ENCODE measurements at places on chromosomes 6 and 20. TPM values are rescaled to one million over a fixed set of nuclear protein-coding genes. Genes with fewer than 3 reads are reported as not detected.

DNA sequence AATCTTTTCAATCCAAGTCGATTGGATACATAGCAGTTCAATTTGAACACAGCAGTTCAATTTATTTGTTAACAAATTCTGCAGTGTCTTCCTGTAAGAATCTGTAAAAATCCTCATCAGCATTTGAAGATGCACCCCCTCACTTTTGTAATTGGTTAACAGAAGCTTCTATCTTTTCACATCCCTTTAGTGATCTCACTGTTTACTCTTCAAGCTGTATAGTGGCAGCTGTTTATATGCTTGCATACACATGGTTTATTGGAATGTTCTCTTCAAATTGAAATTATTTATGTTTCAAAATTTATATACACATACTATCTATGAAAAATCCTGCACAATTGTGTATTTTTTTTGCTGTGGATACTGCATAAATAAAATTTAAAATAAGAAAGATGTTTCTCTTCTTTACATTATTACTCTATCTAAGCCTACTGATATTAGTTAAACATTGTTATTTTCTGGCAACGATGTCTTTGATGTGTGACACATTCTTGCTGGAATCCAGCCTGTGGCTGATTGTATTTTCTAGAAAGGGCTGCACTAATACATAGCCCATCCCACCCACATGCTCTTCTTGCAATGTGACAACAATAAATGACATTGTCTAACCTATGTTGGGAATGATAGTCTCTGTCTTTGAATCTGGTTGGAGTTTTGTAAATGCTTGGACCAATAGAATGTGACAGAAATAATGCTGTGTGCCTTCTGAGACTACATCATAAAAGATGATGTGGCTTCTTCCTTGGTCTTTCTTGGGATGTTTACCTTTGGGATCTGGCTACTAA is 573.0 kb downstream of the CD109 start:
- no peak for DNase-seq

- DNase-seq, result peak; percentile 82
Measured at GRCh38 chr6:134097114-134097707, 44.8 kb upstream of the SLC2A12 start.

DNA sequence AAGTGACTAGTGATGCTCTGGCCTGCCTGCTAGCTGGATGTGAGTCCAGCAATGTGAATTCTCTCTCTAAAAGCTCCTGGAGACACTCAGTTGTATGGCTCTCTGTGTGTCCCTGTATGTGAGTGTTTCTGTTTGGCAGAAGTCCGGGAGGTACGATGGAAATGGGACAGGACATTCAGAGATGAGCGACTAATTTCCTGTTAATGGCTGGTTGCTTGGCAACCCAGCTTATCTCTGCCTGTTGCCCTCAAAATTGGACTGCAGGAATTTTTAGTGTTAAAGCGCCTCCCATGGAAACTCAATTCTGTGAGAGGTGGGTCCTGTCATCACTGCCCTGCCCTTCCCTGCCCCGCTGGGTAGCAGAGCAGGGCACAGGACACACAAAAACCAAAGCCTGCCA is 136.8 kb upstream of the LRFN2 start:
- no peak for DNase-seq

- DNase-seq, result peak; percentile 83
Measured at GRCh38 chr6:34295721-34296120, 46.9 kb upstream of the SMIM29 start.

DNA sequence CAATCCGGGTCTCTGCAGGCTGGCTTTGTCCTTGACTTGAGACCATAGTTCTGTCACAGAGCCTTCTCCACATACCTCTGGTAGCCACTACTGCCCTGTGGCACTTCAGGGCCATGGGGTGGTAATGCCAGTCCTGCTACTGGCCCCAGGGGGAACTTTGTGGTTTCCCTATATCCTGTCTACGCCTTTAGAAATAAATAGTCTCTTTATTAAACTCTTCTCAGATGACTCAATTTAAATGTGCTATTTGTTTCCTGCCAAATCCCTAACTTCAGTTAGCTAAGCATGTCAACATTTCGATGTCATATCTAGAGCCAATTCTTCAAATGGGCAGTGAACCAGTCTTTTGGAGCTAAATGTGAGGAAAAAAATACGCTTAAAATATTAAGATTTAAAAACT is 60.1 kb downstream of the SEL1L2 start:
- peak; percentile 1 for DNase-seq

DNA sequence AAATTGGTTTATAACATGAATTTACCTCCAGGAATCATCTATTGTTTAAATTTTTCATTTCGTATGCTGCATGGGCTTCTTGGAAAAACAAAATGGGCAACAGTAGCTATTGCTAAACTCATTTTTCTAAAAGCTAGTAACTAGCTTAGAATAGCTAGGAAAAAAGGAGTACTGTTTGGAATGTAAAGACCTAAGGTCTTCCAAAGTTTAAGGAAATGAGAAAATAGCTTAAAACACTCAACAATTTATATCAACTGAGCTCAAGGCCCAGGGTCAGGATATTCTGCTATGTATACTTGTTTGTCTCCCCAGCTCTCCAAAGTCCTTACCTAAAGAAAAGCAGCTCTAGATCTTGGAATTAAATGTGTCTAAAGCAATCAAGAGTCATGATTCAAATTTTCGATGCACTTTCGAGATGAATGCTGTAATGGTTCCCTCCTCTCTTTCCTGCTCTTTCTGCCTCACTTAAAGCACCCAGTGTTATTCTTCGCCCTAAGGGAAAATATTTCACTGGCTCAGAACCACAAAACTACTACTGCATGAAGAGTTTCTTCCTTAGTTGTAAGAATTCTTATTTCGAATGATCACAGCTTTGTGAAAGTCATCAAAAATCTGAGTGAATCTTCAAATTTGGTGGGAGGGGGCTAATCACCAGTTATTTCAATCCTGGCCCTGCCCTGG is 41.6 kb downstream of the LYRM4 start:
- DNase-seq, result no peak

GRCh38 chr6:101396548-101397173 is 3.2 kb downstream of the GRIK2 start:
- DNase-seq, result peak; percentile 87

- DNase-seq, result no peak
Measured at GRCh38 chr6:7921046-7921445, 10.5 kb upstream of the TXNDC5 start.

GRCh38 chr6:170166511-170167122 is 124.3 kb downstream of the DLL1 start:
- DNase-seq, result no peak

DNA sequence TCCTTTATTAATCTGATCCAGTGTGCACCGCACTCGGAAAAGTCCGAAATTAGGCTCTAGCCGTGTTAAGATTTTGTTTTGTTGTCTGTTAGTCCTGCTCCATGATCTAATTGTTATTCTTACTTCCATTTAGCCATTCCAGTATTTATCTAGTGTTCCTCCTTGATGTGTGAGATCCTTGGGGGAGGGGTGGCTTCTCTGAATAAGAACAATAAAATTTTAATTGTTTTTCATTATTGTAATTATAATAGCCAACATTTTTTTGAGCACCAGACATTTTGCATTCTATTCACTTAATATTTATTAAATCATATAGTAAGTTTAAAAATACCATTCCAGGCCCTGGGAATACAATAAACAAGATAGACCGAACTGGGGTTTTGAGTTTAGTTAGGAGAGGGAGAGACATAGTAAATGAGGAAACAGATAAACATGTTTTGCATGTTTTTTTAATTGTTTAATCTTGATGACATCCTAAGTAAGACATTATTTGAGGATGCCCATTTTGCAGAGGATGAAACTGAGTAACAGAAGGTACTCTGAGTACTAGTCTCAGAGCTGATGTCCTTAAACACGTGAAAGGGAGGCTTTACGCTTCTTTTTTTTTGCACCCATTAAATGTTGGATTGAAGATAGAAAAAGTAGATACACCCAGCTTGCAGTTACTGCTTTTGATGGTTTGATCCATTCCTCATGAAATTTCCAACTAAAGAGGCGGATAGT is 1.2 kb downstream of the CBFA2T2 start:
- no peak for DNase-seq

DNA sequence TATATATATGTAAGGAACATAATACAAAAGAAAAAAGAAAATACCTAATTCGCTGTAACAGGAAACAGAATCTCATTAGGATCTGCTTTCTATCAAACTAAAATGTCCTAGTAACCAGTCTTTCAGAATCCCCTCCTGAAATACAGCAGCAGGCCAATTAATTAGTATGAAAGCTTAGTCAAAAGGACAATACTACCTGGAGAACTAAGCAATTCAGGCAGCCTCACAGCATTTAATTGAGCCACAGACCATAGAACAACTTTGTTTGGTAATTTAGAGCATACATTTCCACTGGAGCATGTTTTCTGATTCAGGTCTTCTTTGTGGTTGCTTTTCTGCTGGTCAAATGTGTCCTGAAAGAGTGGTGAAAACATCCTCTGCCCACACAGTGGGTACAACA is 516.0 kb downstream of the LMBRD1 start:
- no peak for DNase-seq

- peak; percentile 47 for DNase-seq
Measured at GRCh38 chr6:113352029-113352801, 504.9 kb upstream of the MARCKS start.

- DNase-seq, result no peak
Measured at GRCh38 chr6:3571250-3571681, 114.4 kb upstream of the SLC22A23 start.

DNA sequence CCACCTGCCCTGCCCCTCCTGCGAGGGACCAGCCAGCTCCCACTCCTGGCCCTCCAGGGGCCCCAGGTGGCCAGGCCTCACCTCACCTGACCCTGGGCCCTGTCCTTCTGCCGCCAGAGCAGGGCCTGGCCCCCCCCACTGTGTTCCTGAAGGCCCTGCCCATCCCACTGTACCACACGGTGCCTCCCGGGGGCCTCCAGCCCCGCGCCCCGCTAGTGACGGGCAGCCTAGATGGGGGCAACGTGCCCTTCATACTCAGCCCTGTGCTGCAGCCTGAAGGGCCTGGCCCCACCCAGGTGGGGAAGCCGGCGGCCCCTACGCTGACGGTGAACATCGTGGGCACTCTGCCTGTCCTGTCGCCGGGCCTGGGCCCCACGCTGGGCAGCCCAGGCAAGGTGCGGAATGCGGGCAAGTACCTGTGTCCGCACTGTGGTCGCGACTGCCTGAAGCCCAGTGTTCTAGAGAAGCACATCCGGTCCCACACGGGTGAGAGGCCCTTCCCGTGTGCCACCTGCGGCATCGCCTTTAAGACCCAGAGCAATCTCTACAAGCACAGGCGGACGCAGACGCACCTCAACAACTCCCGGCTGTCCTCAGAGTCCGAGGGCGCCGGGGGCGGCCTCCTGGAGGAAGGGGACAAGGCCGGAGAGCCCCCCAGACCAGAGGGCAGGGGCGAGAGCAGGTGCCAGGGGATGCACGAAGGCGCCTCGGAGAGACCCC is 27.6 kb downstream of the ZNF831 start:
- DNase-seq, result no peak

- no peak for DNase-seq
Measured at GRCh38 chr6:116476002-116476678, 15.0 kb downstream of the CALHM6 start.

DNA sequence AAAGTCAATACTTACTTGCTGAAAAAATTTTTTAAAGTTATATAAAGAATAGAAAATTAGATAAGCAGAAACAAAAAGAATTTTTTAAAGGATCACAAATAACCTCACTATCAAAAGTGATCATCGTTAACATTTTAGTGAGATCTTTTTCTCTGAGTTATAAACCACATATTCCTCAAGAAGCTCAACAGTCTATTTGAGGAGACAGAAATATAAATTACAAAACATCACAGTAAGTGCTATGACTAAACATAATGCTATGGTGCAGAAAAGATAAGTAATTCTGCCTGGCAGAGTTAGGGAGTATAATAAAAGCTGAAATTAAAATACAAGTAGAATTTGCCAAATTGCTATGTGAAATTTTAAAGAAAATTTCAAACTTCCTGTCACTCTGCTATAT is 226.7 kb downstream of the LMBRD1 start:
- no peak for DNase-seq

DNA sequence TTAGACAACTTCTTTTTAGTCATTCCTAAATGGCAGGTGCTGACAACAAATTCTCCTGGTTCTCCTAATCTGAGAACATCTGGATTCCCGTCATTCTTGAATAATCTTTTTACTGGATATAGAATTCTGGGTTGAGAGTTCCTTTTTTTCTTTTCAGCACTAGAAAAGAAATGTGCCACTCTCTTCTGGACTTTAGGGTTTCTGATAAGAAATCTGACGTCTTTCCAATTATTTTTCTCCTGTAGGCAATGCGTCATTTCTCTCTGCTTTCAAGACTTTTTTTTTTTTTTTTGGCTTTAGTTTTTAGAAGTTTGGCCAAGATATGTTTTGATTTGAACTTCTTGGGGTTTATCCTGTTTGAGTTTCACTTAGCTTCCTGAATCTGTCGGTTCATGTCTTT is 66.1 kb upstream of the RNF24 start:
- DNase-seq, result no peak

DNA sequence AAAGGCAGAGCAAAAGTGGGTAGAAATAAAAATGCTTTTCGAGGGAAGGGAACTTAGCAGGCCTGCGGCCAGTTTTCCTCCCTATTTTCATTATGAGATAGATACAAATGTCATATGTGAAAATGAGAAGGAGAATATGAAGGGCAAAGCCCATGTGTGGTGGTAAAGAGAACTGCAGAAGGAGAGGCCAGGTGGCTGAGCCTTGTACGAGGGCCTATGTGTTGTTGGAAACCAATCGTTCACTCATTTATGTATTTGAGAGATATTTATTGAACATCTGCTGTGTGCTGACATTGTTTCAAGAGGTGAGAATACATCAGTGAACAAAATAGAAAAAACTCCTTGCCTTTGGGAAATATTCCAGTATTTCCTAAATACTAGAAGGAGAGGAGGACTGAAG is 147.7 kb downstream of the SH3BGRL2 start:
- DNase-seq, result no peak

GRCh38 chr20:10609276-10609675 is 64.5 kb downstream of the JAG1 start:
- peak; percentile 77 for DNase-seq

- no peak for DNase-seq
Measured at GRCh38 chr6:93433592-93433991, 14.2 kb upstream of the EPHA7 start.

GRCh38 chr6:147826698-147827097 is 318.2 kb downstream of the SAMD5 start:
- DNase-seq, result no peak

DNA sequence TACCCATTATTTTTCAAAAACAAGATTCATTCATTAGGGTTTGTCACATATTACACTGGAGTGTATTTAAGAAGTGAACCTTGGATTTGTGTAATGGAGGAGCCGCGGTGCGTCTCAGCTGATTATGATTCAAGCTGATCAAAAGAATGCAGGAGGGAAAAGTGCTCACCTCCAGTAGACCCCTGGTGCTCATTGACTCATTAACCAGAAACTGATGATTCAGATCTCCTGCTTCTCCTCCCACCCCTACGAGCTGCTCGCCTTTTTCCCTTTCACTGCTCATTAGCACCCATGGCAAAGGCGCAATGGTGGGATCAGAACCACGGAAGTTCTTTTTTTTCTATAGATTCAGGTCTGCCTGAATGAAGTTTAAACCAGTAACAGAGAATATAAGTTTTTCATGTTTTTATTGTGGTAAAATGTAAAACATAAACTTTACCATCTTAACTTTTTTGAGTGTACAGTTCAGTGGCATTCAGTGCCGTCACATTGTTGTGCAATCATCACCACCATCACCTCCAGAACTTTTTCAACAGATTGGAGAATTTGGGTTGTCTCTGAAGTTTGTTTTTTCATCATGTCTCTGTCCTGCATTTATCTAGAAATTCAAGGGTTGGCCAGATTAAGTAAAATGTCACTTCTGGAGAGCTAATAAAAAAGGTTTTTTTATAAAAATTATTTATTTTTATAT is 101.6 kb downstream of the LINC00237 start:
- no peak for DNase-seq

PDYN gene
- total RNA-seq, result not detected

NKX2-2 gene
- not detected for total RNA-seq

SYCP2L gene
- total RNA-seq, result 0.40 TPM

APOM gene
- 2.9 TPM for total RNA-seq

All from myocyte (in vitro differentiated cells).